ENCODE measurements at places on chromosomes 12 and 14. TPM values are rescaled to one million over a fixed set of nuclear protein-coding genes. Genes with fewer than 3 reads are reported as not detected.

PIWIL1 gene
- total RNA-seq, result not detected

CLBA1 gene
- total RNA-seq, result 2.1 TPM

DNAH10 gene
- total RNA-seq, result under 0.01 TPM

NUAK1 gene
- 9.4 TPM for total RNA-seq

NAV3 gene
- 32.9 TPM for total RNA-seq

ANG gene
- total RNA-seq, result 3.7 TPM

ACOT6 gene
- not detected for total RNA-seq

TCHP gene
- 3.7 TPM for total RNA-seq

KRT6A gene
- 1.6 TPM for total RNA-seq

FGF6 gene
- 16.2 TPM for total RNA-seq

PRPH gene
- total RNA-seq, result 2.6 TPM

CCDC175 gene
- not detected for total RNA-seq

MEG3 gene
- total RNA-seq, result 587 TPM

WNT1 gene
- not detected for total RNA-seq

GLS2 gene
- not detected for total RNA-seq

SH2B3 gene
- total RNA-seq, result 7.8 TPM

FGF23 gene
- total RNA-seq, result under 0.01 TPM

POTEG gene
- not detected for total RNA-seq

ALDH1L2 gene
- total RNA-seq, result 6.3 TPM

KCNH5 gene
- under 0.01 TPM for total RNA-seq

KRT75 gene
- total RNA-seq, result not detected

PLEKHG7 gene
- total RNA-seq, result 0.52 TPM

SPRYD3 gene
- total RNA-seq, result 13.0 TPM

GZMH gene
- not detected for total RNA-seq

Data from skeletal muscle tissue (tissue), 5 donors.